ENCODE measurements at places on chromosomes 5 and 9. TPM values are rescaled to one million over a fixed set of nuclear protein-coding genes. Genes with fewer than 3 reads are reported as not detected.

GARIN3 gene
- 0.82 TPM for total RNA-seq

ZNF618 gene
- 0.11 TPM for total RNA-seq

SIMC1 gene
- total RNA-seq: 24.0 TPM

CKMT2 gene
- total RNA-seq: not detected

KCTD16 gene
- total RNA-seq: 0.25 TPM

SV2C gene
- total RNA-seq: not detected

LCN10 gene
- 0.71 TPM for total RNA-seq

CYLC2 gene
- not detected for total RNA-seq

PHYHD1 gene
- total RNA-seq: 0.44 TPM

DNA sequence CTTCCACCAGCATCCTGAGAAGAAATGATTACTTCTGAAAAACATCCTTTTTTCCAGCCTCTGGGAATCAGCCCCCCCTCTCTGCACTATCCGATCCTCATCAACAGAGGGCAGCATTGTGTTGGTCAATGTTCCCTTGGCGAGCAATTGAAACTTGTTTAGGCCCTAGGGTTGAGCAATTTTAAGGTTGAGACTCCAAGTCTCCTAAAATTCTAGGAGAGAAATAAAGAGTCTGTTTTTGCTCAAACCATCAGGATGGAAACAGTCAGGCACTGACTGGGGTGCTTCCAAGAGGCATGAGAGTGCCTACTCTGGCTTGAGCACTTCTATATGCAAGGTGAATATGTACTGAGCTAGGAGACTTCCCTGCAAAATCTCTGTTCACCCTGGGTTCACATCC lies 12.4 kb upstream of the CYFIP2 start:
- DNase-seq: no peak

DNA sequence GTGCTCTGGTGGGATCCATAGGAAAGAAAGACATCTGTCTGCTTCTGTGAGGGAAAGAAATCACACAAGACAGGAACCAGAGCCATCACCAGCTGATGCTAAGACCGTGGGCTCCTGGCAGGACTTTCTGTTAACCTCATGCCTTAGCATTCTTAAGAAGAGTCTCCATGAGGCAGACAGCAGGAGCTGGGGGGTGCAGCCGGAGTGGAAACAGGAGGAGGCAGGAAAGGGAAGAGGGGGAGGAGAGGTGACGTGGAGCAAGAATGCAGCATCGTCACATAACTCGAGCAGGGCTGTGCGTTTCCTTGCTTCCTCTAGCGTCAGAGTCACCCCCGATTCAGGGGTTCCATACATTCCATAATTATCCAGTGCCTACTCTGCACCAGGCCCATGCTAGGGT lies 53.6 kb downstream of the ERGIC1 start:
- DNase-seq: no peak

DNA sequence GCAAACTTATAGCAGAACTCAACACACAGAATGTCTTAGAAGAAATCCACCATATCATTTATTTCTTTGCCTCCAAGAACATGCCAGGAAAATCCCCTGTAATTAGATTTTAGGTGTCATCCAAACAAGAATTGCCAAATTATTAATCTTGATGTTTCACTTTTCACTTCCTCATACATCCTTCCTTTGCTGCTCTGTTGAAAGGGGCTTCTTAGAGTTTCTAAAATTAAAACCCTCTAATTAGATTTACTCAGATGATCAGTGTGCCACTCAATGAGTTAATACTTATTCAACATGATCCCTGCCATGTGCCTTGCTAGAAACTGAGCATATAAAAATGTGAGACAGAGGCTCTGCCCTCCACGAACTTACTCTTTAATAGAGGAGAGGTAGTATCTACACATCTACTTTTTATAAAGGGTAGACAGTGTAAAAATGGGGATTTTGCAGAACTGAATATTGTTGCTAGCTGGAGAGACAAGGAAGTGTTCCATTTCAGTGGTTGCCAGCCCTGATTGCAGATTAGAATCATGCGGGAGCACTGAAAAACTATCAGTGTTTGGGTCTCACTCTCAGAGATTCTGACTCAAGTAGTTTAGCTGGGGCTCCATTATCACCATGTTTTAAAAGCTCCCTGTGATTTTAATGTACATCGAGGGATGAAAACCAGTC lies 498.4 kb downstream of the TLE4 start:
- no peak for DNase-seq

DNA sequence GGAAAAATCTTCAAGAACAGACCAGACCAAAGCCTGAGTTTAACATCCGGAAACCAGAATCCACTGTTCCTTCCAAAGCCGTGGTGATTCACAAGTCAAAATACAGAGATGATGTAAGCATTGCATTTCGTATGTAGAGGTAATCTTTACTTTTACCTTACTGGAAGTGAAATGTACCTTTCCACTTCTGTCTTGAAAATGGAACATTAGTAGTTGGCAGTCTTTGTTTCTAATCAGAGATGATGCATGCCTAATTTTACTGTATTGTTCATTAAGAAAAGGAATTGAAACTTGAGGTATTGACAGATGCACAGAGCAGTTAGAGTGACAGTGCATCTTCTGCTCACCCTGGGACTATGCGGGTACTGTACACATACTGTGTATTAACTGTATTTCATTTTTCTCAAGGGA lies 34.6 kb downstream of the HABP4 start:
- peak; percentile 33 for DNase-seq

GRCh38 chr5:97839341-97840086 lies 656.5 kb upstream of the RIOK2 start:
- DNase-seq: no peak

GRCh38 chr5:2511126-2511525 lies 240.4 kb downstream of the IRX2 start:
- no peak for DNase-seq

DNA sequence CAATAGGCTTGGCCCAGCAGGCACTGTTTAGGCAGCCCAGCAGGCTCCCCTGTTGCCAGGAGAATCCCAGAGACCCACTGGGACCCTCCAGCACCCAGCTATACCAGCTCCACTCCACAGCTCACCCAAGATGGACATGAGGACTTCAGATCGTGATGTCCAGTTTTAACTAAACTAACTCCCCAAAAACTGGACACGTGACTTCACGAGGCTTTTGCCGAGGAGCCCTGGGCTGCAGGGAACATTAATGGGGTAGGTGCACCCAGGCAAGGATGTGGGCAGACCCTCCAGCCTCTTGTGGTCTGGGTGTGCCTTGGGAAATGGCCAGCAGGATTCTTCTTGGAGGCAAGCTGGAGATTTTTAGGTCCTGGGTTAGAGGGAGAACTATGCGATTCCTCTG lies 8.9 kb upstream of the NKD2 start:
- no peak for DNase-seq

- no peak for DNase-seq
Measured at GRCh38 chr9:114169029-114169951, 14.0 kb downstream of the COL27A1 start.

DNA sequence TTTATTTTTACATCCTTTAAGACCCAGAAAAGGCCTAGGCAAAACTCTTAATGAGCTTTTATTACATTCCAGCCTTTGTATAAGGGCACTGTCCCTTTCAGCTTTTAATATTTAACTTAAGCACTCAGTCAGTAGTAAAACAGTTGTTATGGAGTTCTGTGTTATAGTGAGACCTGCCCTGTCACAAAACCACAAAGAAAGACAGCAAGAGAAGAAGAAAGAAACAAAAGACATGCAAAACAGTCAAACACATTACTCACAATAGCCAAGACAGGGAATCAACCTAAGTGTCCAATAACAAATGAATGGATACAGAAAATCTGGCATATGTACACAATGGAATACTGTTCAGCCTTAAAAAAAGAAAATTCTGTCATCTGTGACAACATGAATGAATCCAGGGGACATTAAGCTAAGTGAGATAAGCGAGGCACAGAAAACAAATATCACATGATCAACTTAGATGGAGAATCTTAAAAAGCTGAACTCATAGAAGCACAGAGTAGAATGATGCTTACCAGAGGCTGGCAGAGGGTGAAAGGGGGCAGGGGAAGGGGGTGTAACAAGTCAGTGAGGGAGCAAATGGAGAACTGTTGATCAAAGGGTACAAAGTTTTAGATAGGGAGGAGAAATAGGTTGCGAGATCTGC lies 63.8 kb upstream of the CCNG1 start:
- DNase-seq: no peak

- DNase-seq: no peak
Measured at GRCh38 chr5:4208537-4208936, 612.9 kb downstream of the IRX1 start.

GRCh38 chr5:53906736-53907135 lies 346.3 kb downstream of the NDUFS4 start:
- no peak for DNase-seq

GRCh38 chr5:115333164-115333563 lies 36.7 kb upstream of the CCDC112 start:
- DNase-seq: peak; percentile 7

- DNase-seq: no peak
Measured at GRCh38 chr5:135874461-135874860, 21.2 kb downstream of the IL9 start.

GRCh38 chr9:21933281-21933680 lies 60.9 kb downstream of the CDKN2A start:
- DNase-seq: no peak

GRCh38 chr9:121261755-121262154 lies 6.2 kb upstream of the GSN start:
- no peak for DNase-seq

DNA sequence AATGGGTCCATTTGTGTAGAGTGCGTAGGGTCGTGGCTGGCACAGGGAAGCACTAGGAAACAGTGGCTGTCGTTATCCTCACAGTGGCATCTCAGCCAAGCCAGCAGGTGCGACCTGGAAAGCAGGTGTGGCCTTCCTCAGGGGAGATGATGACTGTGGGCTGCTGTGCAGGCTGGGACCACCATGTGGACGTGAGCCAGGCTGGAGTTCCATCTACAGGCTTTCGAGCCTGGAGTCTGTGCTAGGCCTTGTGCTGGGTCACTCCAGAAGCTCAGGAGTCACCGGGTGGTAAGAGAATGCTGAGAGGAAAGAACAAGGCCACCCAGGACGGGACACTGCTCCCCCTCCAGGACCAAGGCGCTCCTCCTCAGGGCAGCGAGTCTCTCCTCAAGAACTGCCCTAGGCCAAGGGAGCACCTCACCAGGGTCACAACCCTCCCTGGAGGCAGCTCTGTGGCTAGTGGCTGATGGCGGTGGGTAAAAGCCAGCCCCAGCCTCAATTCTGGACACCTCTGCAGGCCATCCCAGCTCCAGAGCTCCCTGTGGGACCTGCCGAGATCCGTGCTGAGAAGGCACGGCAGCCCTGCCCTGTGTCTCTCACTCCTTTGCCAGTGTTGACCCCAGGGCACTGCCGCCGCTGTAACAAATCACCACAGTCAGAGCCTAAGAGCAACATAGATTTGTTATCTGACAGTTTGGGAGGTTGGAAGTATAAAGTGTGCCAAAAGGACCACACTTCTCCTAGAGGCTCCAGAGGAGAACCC lies 36.0 kb downstream of the WHRN start:
- no peak for DNase-seq

DNA sequence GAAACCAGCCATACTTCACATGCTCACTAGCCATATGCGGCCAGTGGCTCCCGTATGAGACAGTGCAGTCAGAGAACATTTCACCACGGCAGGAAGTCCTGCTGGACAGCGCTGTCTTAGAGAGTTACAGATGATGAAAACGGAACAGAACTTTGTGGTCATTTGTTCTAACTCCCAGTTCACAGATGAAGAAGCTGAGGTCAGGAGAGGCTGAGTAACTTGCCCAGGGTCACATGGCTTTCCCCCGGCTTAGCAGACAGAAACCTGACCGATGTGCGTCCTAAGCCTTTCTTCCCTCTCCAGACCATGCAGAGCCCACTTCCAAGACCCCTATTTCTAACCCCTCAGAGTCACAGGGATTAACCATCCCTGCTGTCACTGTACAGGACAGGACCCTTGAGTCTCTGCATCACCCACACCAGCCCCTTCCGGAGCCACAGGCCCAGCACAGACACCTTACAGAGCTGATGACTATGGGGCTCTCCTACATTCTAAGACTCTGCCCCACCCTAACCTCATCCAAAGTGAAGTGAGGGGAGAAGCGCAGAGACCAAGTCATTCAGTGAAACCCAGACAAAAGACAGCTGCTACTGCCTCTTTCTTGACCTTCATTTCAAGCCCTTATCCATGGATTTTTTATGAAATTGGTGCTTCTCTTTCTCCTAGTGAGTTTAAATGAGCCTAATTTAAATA lies 86.9 kb downstream of the PTPN3 start:
- peak; percentile 47 for DNase-seq

DNA sequence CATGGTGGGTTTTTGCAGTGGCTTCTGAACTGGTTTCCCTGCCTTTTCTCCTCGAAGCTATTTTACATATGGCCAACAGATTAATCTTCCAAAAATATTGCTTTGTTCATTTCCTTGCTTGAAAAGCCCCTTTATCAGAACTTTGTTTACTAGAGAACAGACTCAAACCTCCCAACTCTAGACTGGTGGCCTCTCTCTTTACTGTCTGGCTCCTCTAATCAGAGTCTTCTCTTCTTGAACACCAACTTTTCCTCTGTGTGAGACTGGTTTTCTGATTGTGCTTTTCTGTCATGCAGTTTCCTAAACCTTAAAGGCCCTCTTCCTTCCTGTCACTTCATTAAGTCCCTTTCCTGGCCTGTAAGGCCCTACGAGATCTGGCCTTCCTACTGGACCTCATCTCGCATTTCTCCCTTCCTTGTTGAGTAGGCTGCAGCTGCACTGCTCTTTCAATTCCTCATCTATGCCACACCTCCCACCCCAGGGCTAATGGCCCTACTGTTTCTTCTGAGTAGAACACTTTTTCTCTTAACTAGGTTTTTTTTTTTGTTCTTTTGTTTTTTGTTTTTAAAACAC lies 5.7 kb downstream of the C9orf43 start:
- DNase-seq: no peak

- no peak for DNase-seq
Measured at GRCh38 chr5:108028412-108028811, 353.5 kb downstream of the FBXL17 start.

DNA sequence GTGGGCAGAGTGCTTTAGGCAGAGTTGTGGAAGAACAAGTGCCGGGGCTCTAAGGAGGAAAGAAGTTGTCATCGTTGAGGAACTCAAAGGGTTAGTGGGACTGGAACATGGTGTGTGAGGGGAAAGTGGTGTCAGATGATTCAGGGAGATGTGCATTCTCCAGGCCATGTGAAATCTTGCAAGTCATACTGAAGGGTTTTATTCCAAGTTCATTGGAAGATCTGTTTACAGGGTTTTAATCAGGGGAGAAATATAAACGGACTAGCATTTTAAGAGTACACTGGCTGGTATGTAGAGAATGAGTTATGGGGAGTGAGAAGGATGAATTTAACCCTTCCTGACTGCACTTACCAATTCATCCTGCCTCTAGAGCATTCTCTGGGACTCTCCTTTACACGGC lies 49.3 kb downstream of the NR2F1 start:
- DNase-seq: no peak

- DNase-seq: no peak
Measured at GRCh38 chr5:108366500-108366899, 15.4 kb downstream of the FBXL17 start.
